ENCODE measurements at places on chromosomes 4 and X.
A peak's percentile ranks its signal among the peaks of the same experiment; 100 is the strongest.

- no peak for DNase-seq
Measured at GRCh38 chr4:74715706-74716435, 78.5 kb downstream of the BTC start.

GRCh38 chr4:102761296-102761701 lies 531 bp upstream of the MANBA start:
- peak; percentile 3 for DNase-seq

DNA sequence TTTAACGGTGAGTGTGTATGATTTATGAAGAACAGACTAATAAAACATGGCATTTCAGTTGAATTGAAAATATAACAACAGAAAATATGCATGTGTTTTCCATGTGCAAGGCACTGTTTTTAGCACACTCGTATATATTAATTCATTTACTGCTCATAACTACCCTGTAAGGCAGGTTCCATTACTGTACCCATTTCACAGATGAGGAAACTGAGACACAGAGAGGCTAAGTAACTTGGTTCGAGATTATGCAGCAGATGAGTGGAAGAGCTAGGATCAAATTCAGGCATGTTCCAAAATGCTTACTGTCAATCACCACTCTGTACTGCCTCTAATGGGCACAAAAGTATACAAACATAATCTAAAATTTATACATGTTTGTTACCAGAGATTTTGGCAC lies 20.4 kb downstream of the MBNL3 start:
- no peak for DNase-seq

DNA sequence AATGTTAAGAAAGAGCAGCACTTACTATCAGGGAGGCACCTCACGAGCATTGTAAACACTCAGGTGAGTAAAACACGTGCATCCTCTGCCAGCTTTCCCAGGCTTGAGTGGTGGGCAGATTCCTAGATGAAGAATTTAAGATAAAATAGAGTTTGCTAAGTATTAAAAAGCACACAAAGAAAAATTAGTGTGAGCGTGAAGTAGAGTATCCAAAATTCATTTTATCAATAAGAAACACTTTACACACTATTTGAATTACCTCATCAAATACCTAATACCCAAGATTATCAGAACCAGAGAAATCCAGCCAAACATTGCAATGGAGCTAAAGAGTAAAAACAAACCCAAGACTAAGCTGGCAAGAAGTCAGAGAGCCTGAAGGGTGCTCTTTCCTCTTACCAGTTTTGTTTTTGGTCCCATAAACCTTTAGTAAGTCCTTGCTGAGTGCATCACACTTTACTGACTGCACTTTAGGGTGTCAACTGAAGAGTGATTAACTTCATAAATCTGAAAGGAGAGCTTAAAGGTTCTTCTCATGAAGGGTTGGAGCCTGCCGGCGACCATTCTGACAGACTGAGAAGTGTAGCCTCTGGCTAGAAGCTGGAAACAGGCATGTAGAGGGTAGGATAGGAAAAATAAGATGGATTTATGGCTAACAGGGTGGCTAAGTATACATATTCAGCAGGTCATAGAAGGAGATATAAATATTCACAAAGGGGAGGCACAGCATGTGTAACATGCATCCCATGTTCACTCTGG lies 151.1 kb downstream of the SLC7A11 start:
- DNase-seq = no peak

- DNase-seq = no peak
Measured at GRCh38 chr4:75031775-75032174, 98.9 kb downstream of the PARM1 start.

DNA sequence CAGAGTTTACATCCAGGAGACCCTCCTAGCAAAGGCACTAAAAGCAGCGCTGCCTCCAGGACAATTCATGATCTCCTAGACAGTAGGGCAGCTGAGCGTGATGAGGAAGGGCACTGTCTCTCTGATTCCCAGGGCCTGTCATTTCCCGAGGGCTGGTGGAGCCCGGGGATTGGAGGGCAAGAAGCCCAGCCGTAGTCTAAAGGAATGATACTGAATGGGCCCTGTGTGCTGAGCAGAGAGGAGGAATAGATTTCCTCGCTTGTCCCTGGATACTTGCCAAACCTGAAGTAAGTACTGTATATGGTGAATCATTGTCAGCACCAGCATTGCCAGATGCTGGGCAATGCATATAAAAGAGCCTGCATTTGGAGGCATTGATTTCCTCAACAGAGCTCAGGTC lies 88.0 kb upstream of the SLITRK2 start:
- no peak for DNase-seq

- DNase-seq = no peak
Measured at GRCh38 chr4:139692309-139693012, 26.8 kb downstream of the MGST2 start.

- DNase-seq = no peak
Measured at GRCh38 chr4:117634716-117635115, 399.6 kb upstream of the NDST3 start.

GRCh38 chrX:68422478-68422877 lies 10.8 kb downstream of the OPHN1 start:
- no peak for DNase-seq

DNA sequence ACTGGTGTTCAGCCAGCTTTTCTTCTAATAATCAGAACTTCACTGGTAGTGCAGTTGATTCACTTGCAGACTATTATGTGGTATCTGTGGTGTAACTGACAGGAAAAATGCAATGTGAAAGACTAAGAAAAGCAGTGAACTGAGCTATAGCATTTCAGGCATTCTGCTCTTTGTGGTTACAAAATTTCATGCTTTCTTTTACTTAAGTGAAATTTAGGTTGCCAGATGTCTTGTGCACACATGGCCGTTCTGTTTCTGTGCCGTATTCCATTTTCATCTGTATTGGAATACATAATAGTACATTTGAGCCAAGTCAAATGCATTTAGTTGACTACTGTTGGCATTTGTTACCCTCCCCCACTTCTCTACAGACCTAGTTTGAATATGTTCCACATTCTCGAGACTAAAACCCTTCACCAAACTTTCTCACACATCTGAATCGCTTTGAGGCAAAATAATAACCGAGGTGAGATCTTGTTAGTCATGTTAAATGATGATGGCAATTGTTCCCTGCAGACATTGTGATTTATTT lies 8.2 kb downstream of the RTL3 start:
- no peak for DNase-seq

- no peak for DNase-seq
Measured at GRCh38 chrX:77918568-77918967, 8.1 kb downstream of the ATP7A start.

GRCh38 chr4:112371361-112371760 lies 74.2 kb downstream of the ALPK1 start:
- DNase-seq = no peak

GRCh38 chr4:147741190-147741788 lies 9.4 kb downstream of the ARHGAP10 start:
- DNase-seq = no peak

- no peak for DNase-seq
Measured at GRCh38 chr4:168847771-168848502, 162.1 kb downstream of the CBR4 start.

DNA sequence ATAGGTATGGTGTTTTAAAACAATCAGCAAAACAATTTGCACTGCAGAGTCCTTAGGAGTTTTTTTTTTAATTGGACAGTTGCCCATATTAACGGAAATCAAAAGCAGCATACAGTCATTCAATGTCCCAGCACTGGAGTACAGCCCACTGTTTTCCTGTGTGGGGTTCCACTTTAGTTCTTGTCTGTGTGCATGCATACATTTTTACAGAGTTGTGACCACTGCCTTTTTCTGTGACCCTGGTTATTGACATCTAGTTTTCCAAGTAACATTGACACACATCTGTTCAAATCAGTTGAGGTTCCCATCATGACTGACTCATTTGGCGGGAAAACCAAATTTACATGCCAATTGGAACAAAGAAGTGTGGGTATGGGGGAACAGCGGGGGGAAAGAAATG lies 83.3 kb downstream of the HPRT1 start:
- DNase-seq = no peak
